ENCODE measurements at places on chromosomes 2 and 18.

DNA sequence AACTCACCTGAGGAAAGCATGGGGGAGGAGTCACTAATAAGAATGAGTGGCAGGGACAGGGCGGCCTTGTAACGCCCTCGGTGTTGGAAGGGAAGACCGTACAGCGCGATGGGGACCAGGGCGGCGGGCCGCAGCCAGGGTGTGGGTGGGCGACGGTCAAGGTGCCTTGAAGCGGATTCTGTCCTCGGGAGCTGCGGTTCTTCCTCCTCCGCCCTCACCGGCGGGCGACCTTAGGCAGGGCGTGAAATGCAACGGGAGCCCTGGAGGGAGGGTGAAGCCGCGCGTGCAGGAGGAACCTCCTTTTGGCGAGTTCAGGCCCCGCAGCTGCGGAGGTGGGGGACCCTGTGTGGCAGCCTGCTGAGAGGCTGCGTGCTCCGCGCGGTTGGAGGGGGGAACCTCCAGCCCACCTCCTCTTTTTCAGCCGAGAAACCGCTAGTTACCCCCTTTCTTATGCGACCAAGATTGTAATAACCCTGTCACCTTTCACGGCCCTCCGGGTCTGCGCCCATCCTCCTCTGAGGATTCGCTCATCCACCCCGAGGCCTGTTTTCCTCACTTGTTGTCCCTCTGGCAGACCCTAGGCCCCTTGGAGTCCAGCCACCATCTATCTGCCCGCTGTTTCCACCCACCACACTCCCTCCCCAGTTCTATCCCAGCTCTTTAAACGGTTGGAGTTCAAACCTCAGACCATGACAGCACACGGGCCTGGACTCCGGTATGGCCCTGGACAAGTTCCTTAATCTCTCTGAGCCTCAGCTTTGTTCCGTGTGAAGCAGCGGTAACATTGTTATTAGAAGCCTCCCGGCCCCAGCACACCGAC is 823 bp upstream of the RNU2-63P start:
- no peak for DNase-seq

- DNase-seq: no peak
Observed at GRCh38 chr18:13302040-13302439, 83.5 kb downstream of the LDLRAD4 start.

DNA sequence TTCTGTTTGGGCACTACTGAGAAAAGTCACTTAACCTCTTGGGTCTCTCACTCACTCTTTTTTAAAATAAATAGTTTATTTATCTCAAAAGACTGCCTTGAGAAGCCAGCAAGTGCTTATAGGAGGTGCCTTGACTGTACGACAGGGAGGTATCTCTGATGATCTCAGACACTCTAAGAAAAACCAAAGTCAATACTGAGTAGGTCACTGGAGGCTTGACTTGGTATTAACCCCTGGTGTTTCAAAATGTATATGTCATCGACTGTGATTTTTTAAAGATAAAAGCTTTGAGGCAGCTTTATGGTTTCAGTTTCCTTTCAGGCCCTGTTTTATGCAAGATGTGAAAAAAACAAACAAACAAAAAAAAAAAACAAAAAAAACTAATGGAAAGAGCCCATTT is 33.7 kb downstream of the MREG start:
- peak; percentile 25 for DNase-seq

DNA sequence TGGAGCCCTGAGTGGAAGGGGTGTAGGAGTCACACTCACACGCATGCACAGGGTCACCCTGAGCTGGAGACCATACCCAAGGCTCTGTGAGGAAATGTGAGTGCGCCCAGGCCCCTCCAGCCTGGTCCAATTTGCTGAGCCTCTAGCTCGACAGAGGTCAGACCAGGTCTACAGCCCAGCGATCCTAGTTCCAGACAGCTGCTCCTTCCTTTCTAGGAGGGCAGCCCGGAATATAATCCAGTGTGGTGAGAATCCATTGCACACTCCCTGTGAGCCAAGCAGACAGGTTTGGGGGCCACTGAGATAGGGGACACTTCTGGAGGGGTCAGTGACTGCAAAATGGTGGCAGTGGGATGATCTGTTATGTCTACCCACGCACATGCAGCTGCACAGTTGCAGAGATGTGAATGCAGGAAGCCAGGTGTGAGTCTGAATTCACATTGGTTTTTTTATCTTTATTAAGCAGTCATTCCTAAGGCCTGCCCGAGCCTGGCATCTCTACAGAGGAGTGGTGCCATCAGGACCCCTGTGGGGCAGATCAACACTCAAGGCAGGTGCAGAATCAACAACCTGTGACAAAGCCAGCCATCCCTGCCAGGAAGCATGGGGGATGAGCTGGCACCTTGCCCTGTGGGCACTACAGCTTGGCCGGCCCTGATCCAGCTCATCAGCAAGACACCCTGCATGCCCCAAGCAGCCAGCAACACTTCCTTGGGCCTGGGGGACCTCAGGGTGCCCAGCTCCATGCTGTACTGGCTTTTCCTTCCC is at the start of gene GPR148:
TSS of gene GPR148 (plus strand) at position 522 of the 768 bp plus-strand sequence. CDS start at position 604, 82 bp downstream.
- no peak for DNase-seq

DNA sequence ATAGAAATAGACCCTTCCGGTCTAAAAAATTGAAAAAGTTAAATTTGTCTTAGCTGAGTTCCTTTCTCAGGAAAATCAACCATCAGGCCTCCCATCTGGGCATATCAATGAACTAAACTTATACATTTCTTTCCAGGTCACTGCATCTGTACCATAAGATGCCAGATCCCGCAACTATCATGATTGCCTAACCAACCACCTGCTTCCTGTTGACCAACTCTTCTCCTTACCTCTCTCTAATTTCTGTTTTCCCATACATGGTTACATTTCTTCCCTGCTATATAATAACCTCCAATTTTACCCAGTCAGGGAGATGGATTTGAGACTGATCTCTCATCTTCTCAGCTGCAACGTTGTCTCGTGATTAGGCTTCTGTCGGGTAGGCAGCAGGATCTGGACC is 228.7 kb downstream of the FSIP2 start:
- DNase-seq: peak; percentile 2

- DNase-seq: no peak
Observed at GRCh38 chr2:66839551-66840320, 404.8 kb downstream of the MEIS1 start.

DNA sequence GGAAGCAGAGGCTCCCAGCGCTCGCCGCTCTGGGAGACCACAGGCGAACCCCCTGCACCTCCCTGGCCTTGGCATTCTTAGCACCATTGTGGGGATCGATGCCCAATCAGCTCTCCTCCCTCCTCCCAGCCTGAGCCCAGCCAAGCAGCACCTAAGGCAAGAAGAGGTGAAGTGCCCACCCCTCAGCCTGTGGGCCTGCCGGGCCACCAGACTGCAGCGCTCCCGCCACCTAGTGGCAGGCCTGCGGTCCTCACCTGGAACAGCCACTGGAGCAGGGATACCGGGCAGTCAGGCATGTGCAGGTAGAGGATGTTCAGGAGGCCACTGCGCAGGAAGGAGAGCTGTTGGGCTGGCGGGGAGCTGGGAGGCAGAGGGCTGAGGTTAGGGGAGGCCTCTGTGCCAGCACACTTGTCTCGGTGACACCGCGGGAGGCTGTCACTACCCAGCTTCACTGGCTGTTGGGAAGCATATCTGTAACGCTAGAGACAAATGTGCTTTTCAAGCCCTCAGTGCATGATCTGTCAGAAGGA is 35.2 kb downstream of the FAM178B start:
- peak; percentile 81 for DNase-seq

GRCh38 chr2:74427551-74427950 is 6.0 kb downstream of the WDR54 start:
- no peak for DNase-seq

DNA sequence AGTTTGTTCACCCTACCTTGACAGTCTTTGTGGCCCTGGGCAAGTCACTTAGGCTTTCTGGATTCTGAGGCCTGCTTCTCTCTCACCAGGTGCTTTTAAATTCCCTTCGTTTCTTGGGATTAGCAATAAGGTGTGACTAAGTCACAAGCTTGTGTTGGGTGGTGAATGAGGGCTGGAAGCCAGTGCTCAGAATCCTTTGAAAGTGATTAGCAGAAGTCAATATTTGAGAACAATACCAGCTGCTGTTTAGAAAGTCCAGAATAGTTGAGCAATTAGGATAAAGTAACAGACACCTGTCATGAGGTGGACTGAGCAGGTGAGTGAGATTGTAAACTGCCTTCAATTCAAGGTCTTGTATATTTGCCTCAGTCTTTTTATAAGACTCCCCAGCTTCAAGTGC is 19.3 kb upstream of the MGAT5 start:
- no peak for DNase-seq

DNA sequence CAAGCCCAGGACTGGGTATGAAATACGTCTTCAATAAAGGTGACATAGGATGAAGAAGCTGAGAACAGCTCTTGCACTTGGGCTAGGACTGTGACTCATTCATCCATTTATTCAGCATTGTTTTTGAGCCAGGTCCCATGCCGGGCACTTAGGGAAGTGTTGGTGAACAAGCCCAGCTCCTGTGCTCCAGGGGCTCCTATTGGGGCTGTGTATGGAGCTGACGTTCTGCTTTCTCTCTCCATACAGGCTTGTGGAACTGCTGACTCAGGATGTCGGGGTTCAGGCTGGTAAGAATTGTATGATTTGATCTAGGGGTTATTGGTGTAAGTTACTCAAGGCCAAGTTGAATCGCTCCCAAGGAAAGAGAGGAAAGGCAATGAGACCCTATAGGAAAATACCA is 24.0 kb downstream of the MYO7B start:
- no peak for DNase-seq

DNA sequence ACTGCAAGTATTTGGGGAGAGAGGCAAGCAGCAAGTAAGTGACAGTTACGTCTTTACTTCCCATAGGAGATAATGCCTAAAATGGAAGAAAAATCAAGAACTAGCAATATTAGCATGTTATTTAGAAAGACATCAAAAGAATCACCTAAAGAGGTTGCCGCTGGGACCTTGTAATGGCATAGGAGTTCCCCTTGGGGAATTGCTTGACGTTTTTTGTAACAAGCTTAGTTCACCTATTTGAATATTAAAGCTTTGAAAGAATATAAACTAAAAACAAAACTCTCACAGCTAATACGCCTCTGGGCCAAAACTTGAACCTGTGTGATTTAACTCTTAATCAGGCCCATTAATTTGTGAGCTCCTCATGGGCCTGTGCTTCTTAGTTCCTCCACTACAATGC is 89.0 kb downstream of the AAK1 start:
- no peak for DNase-seq

DNA sequence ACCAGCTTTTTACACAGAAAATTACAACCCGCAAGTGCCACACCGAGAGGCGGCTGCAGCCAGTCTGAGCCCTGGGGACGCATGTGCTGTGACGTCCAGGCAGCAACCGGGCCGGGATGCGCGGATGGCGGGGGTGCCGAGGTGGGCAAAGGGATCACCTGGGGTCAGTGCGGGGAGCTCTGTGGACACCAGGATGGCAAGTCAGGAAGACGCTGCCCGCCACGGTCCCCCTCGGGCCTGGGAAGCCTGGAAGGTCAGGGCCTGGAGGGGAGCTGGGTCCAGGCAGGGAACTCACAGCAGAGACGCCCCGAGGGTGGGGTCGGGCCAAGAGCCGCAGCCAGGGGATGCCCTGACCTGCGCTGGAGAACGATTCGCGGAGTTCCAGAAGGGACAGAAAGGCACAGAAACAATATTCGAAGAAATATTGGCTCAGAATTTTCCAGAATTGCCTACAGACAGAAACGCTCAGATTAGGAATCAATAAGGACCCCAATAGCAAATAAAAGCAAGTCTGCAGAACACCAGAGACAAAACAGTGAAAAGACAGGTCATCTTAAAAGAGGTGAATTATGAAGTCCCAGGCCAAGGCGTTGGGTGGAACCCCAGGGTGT is 11.7 kb upstream of the KIF1A start:
- no peak for DNase-seq

DNA sequence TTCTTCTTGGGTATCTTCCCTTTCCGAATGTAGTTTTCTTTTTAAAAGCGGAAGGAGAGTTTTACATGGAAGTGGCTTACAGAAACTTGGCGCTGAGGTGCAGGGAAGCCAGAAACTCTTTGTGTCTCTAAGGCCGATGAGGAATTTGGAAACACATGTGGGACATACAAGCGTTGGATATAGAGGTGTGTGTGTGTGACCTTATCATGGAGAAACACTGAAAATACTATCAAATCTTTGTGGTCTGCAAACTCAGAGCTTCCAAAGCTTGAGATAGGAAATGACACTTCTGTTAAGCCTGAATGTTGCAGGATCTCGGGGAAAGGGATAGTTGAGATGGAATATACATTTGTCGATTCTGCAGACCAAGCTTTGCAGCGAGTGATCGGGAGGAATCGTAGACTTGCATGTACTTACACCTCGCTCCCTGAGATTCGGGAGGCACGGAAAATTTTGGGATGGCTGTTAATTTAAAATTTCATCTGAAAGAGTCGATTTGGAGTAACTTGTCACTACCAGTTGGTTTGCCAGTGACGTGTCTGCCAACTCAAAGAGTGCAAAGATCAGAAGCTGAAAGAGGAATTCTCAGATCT is 1.0 kb downstream of the NAB1 start:
- DNase-seq: peak; percentile 62

GRCh38 chr18:67794521-67794920 is 278.0 kb upstream of the DSEL start:
- no peak for DNase-seq

Data from hematopoietic multipotent progenitor cell treated with erythropoietin and hydrocortisone succinate and interleukin-3 and kit ligand, for 4 days (in vitro differentiated cells).